ENCODE measurements at places on chromosomes 3 and 15. TPM values are rescaled to one million over a fixed set of nuclear protein-coding genes. Genes with fewer than 3 reads are reported as not detected.

Gene SERF2
- total RNA-seq = 1,334 TPM

Gene TMF1
- total RNA-seq = 2.7 TPM

Gene SEMA3G
- total RNA-seq = not detected

Gene EFL1
- 18.2 TPM for total RNA-seq

Gene POLR2M
- total RNA-seq = 36.5 TPM

Gene FSD2
- not detected for total RNA-seq

Gene APPL1
- 24.4 TPM for total RNA-seq

DNA sequence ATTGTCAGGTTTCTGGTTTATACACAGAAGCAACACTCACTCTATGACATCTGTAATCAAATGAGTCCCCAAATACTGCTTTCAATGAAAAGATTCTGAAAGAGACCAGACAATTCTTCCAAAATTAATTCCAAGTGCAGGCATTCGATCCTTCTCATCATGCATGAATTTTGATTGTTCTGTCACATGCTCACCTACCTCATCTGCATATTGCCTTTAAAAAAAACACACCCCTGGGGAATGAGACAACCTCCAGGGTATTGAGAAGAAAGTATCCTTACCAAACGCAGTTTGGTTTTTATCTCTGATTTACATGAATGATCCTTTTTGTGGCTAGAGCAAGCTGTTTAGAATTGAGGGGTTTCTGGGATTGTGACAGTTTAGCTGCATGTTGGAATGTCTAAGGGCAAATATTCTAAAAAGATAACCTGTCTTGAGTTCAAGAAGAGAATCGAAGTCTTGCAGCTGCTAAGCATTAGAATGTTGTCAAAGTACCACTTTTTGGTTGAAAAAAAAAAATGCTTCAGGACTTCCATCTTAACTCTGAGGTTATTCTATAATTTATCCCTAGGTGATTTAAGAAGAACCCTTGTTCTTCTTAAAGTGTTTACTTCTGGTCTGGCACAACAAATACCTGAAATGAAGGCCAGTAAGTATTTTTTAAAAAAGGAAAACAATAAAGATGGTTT, 653.1 kb downstream of the RBMS3 start:
- DNase-seq = no peak

DNA sequence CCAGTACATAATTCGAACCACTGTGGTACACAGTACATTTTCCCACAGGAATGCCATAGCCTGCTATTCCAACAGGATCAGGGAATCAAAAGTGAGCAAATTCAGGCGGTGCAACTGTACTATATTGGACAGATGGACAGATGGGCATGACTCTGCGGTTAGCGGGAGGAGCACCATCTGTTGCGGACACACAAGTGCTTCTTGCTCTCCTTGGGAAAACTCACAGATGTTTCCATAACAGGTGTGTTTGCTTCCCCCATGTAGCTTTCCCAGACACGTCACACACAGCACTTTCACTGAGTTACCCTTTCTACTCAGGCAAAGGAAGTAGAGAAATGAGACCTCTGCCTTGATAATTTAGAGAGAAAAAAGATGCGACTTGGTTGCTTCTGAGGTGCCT, 325.1 kb upstream of the THBS1 start:
- no peak for DNase-seq

DNA sequence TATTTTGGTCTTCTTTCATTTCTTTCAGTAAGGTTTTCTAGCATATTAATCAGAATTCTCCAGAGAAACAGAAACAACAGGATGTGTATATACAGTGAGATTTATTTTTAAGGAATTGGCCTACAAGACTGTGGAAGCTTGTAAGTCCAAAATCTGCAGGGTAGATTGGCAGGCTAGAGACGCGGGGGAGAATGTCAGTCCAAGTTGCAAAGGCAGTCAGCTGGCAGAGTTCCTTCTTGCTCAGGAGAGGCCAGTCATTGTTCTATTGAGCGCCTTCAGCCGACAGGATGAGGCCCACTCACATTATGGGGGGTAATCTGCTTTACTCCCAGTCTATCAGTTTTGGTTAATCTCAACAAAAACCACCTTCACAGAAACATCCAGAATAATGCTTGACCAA, 133.4 kb upstream of the UBE3A start:
- DNase-seq = no peak

- peak; percentile 48 for DNase-seq
Measured at GRCh38 chr3:124928333-124929202, 6.0 kb downstream of the MUC13 start.

DNA sequence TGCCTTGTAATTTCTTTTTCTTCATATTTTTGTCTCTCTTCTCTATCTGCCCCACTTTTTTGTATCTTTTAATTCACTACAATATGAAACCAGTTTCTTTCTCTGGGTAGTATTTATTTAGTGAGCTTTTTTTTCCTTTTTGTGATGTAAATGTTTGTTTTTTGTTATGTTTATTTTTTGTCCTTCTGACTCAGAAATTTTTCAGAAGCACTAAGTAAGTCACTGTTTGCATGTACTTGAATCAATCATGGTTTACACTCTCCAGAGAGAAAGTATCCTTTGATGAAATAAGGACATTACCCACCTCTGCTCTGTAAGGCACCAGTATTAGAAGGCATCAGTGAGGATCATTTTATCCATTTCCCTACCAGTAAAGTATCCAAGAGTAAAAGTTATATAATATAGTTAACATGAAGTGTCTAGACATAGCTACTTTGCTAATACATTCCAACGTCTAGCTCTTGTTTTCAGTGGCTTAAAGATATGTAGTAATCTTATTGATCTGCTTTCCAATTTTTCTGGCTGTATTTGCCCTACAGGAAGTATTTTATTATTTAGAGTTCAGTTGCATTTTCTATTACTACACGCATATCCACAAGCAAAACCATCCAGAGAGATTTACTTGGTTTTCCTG, 25.4 kb downstream of the FILIP1L start:
- DNase-seq = no peak

GRCh38 chr3:17945799-17946399, 203.5 kb upstream of the TBC1D5 start:
- DNase-seq = no peak

GRCh38 chr15:89244574-89244903, 760 bp downstream of the FANCI start:
- DNase-seq = no peak

DNA sequence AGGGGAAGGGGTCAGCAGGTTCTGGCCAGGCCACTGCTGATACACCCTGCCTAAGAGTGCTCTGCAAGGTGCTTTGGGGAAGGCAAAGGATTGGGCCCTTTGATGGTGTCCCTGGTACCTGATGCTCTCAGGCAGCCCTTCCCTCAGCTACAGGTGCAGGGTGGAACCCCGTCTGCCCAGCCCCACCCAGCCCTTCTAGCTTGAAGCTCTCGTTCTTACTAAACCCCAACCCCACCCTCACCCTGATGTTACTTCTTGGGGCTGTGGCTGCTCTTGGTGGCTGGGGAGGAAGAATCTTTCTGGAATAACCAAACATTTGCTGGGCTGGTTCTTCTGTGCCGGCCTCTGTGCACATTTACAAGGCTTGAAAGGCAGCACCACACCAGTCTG, 6.4 kb downstream of the GNAI2 start:
- no peak for DNase-seq

- no peak for DNase-seq
Measured at GRCh38 chr3:36957063-36957462, 12.2 kb upstream of the TRANK1 start.

Measured in MG63 (cell line).